ENCODE measurements at places on chromosomes 13 and 19.
A peak's percentile ranks its signal among the peaks of the same experiment; 100 is the strongest.

DNA sequence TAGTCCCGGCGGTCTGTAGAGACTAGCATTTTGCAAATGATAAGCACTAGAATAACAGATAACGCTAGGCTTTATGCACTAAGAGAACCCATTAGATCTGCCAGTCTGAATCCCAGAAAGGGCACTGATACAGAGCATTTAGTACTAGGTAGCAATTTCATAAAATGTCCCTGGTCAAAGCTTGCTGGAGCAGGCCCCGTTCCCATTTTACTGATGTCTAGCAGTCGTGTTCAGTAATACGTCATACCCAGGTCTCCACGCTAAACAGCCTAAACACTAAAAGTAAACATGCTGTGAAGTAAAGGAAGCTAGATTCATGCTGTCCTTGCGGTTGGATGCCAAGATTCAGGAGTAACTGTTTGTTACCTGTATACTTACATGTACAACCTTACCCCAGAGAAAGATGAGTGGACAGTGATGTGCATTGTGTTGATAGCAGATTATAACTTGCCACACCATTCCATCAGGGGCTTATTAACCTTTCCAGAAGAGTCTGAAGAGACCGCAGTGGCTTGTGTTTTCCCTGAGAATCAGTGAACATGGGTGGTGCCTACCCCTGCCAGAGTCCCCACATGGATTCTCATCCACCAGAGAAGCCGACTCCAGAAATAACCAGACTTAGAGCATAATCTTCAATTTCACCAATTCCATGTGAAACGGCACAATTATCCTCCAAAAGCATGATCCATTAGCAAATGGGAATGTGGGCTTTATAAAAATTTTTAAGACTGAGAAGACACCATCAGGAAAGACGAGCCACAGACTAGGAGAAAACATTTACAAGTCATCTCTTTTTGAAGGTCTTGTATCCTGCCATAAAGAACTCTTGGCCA lies 3.4 kb upstream of the RPS11 start:
- no peak for DNase-seq

DNA sequence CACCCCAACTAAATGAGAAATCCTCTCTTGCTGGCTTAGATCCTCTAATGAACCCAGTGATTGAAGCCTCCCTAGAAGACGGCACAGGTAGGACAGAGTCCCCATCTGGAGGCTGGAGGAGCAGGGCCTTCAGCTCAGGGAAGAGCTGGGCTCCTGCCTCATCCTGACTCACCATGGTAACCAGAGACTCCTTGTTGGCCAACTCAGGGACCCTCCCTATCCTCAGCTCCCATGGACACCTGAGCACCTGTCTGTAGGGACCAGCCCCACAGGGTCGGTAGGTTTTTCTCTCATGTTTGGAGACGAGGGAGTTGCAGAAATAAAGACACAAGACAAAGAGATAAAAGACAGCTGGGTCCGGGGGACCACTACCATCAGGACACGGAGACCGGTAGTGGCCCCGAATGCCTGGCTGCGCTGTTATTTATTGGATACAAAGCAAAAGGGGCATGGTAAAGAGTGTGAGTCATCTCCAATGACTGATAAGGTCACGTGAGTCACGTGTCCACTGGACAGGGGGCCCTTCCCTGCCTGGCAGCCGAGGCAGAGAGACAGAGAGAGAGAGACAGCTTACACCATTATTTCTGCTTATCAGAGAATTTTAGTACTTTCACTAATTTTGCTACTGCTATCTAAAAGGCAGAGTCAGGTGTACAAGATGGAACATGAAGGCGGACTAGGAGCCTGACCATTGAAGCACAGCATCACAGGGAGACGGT lies 26.6 kb downstream of the SIGLEC7 start:
- peak; percentile 19 for DNase-seq

- no peak for DNase-seq
Observed at GRCh38 chr19:5006201-5006600, 37.3 kb downstream of the KDM4B start.

GRCh38 chr13:23934520-23934919 lies 37.2 kb upstream of the C1QTNF9B start:
- DNase-seq: no peak

- no peak for DNase-seq
Observed at GRCh38 chr13:112576191-112576590, 11.8 kb downstream of the TUBGCP3 start.

DNA sequence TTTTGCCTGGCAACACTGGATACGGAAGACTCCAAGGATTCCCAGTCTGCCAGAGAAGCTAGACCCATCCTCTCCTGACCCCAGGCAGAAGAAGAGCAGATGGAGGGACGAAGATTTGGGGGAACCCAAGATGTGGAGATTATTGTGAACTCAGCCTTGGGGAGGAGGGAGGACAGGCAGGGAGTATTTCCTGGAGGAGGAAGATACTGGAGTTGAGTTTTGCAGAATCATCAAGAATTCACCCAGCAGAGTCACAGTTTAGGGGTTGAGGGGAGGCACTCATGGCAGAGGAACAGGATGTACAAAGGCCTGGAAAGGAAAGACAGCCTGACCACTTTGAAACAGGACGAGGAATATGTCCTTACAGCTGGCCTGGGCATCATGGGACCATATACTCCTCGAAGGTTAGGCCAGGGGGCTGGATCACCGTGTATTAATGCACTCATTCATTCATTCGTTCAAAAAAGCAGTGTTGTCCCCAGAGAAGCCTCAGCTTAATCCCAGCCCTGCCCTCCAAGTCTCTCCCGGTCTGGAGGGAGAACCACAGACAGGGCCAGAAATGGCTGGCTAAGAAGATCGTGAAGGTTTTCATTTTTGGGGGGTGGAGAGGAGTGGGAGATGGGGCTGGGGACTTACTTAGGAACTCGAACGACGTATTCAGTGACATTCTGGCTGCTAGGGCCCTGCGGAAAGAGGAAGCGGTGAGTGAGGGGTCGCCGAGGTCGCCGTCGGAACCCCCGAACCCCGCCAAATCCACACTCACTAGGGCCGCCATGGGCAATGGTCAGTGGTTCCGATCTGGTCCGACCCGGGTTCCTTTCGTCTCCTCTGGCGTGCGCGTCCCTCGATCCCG lies 517 bp downstream of the GTF2F1 start:
- DNase-seq: no peak

DNA sequence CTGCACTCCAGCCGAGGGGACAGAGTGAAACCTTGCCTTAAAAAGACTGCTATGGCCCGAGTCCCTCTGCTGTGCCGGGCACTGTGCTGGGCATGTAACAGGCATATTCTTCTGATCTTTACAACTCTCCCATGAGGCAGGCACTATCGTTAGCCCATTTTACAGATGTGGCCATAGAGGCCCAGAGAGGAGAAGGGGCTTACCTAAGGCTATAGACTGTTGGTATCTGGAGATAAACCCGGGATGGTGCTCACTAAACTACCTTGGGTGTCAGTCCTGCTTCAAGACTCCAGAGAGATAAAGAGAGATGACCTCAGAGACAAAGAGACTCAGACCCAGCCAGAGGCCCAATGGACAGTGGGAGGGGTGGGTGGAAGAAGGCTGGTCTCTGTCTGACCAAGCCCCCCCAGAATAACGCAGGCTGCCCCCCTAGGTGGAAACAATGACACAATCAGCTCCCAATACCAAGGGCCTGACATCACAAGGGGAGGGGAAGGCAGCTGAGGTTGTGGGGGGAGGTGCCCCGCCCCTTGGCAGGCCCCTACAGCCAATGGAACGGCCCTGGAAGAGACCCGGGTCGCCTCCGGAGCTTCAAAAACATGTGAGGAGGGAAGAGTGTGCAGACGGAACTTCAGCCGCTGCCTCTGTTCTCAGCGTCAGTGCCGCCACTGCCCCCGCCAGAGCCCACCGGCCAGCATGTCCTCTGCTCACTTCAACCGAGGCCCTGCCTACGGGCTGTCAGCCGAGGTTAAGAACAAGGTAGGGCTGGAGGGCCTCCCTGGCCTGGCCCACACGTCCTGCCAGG lies at the start of gene CNN1:
Gene CNN1 (plus strand): TSS at position 620 of the 805 bp plus-strand sequence. CDS start 77 bp downstream, at position 697.
- DNase-seq: peak; percentile 43

DNA sequence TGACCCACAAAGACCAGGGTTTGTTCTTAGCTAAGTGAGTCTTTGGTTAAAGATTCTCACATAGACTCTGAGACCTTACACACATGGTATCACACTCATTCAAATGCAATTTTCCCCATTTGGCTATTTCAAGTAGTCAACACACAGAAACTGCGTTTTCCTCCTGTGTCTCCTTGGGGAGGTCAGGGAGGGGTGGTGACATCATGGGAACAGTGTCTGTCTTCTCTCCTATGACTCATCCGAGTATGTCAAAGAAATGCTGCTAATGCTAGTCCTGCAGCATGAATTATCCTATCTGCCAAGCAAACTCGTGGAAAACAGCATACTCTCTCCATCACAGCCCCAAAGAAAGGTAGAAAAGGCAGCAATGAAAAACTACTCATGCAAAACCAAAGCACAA lies 100.2 kb downstream of the ENOX1 start:
- no peak for DNase-seq

GRCh38 chr13:89878904-89879303 lies 1468.6 kb upstream of the MIR17HG start:
- DNase-seq: no peak

DNA sequence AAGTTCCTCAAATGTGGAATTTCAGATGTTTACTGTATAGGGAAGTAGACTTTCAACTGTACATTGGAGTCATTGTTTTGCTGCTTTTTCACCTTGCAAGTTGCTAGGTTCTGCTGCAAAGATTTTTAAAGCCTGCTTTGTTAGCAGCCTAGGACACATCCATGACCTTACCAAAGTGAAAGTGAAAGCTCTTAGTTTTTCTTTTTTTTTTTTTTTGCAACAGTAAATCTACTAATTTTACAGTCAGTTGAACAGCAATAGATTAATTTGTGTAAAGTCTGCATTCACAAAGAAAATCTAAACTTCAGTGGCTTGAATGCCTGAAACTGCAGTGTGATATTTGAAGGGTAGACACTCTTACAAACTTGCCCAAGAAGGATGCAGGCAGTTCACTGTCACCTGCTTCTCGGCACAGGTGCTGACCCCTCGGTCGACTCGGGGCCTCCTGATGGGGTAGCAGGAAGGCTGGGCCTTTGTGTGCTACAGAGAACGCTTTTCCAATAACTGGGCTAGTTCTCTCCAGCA lies 5.0 kb upstream of the MTIF3 start:
- peak; percentile 9 for DNase-seq

- DNase-seq: no peak
Observed at GRCh38 chr13:88074794-88075510, 403.8 kb downstream of the SLITRK5 start.

GRCh38 chr13:45748941-45749759 lies 47.0 kb downstream of the CBY2 start:
- no peak for DNase-seq

- no peak for DNase-seq
Observed at GRCh38 chr13:31913459-31913858, 118.1 kb upstream of the FRY start.

DNA sequence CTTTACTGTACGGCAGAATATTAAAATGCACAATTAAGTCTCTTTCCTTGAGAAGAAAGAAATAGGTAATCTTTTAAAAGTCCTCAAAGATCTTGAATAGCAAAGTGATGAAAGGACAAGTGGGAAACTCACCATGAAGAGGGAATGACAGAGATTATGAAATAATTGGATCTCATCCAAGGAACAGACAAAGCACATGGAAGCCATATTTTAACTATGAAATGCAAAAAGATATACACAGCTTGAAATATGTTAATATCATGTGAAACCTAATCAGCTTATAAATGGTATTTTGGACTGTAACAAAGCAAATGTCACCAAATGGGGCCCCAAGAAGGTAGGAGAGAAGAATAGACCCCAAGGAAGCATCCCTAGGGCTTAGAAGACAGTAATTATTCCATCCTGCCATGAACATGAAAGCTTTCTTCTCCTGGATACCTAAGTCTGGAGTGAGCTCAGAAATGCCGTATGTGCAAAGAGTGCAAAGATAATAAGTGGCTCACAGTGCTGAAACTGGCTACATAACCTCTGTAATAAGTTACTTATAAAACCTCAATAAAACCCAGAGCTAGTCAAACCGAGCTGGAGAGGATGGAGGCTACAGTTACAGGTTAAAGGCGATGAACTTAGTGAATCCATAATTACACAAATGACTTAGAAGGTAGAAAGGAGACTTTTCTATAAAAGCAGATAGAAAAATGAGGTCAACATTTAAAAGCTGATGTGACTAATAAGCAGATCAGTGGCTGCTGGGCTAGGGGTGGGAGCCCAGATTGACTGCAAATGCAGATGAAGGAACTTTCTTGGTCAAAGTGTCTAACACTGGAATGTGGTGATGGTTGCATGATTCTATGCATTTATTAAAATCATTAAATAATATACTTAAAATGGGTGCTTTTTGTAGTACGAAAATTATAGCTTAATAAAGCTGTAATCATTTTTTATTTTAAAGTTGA lies 34.4 kb downstream of the DCLK1 start:
- DNase-seq: no peak

DNA sequence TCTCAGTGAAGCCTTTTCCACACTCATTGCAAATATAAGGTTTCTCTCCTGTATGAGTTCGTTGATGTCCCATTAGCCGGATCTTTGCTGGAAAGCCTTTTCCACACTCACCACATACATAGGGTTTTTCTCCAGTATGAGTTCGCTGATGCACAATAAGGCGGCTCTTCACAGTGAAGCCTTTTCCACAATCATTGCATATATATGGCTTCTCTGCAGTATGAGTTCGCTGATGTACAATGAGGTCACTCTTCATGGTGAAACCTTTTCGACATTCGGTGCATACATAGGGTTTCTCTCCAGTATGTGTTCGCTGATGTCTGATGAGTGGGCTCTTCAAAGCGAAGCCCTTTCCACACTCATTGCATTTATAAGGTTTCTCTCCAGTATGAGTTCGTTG lies 6.8 kb upstream of the ZNF350 start:
- no peak for DNase-seq

DNA sequence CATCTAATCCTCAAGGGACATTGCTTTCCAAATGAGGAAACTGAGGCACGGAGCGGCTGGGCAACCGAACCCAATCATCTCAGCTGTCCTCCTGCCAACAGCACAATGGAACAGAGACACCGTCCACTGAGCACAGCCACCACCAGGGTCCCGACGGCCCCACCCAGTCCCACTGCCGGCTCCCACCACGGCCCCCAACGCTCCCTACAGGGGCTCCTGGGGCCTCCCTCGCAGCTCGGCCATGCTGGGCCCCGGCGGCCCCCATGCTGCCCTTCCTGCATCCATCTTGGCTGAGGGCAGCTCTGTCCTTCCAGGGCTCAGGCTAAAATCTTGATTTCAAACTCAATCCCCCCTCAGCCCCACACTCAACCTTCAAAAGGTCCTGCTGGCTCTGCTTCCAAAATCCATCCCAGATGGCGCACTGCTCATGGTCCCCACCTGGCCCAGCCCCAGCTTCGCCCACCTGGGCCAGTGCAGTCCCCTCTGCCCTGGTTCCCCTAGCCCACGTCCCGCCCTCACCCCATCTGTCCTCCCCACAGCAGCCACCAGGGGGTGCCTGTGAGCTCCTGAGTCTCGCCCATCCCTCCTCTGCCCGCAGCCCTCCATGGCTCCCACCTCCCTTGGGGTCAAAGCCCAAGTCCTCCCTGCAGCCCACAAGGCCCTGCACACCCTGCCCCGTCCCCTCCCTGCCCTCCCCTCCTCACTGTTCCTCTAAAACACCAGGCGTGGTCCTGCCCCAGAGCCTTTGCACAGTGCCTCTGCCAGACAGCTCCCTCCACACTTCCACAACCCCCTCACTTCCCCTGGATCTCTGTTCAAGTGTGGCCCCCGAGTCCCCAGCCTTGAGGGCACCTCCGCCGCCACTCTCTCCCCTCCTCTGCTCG lies 7.9 kb downstream of the PIP5K1C start:
- DNase-seq: no peak

GRCh38 chr13:33452873-33453517 lies 167.4 kb upstream of the STARD13 start:
- DNase-seq: no peak

Measured in right kidney (tissue), 9 donors.